ENCODE measurements at places on chromosomes 13 and 19.

- DNase-seq: no peak
Measured at GRCh38 chr19:6683971-6684370, 14.0 kb upstream of the TNFSF14 start.

GRCh38 chr19:6230991-6231448 lies 48.8 kb downstream of the MLLT1 start:
- DNase-seq: no peak

- DNase-seq: no peak
Measured at GRCh38 chr13:40922437-40923040, 96.6 kb downstream of the ELF1 start.

- no peak for DNase-seq
Measured at GRCh38 chr19:10533646-10534386, 9.9 kb upstream of the ATG4D start.

DNA sequence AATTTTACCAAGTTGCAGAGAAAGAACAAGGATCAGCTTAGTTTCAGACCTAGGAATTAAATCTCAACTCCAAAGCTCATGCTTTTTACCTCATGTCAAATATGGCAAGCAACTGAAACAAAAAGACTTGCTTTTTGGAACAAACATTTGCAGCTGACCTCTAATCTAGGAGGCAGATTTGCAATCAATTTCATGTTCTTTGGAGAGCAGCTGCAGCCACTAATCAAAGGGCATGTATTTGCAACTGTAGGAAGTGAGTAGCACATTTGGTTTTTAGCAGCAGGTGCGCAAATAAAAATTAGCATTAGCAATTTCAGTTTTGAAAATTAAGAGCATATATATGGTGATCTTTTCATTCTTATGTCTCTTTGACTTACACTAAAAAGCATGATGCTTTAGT lies 459.3 kb upstream of the SLC10A2 start:
- DNase-seq: no peak

- DNase-seq: peak; percentile 44
Measured at GRCh38 chr19:10007371-10008183, 2.7 kb downstream of the COL5A3 start.
